Activated CD4-positive, alpha-beta memory T cell treated with anti-CD3 and anti-CD28 coated beads for 36 hours (primary cell): ENCODE measurements at places on chromosomes 2 and 18.

GRCh38 chr2:239580199-239580527 lies 179.3 kb upstream of the HDAC4 start:
- H3K36me3 ChIP-seq: no peaks in the 10 kb centered on the region
- no peak overlapping the region for H3K27ac ChIP-seq
- no peak overlapping the region for H3K4me3 ChIP-seq
- DNase-seq: no peak
- no peaks in the 10 kb centered on the region for H3K27me3 ChIP-seq

- H3K4me1 ChIP-seq: no peaks in the 10 kb centered on the region
- H3K27me3 ChIP-seq: peaks cover 7% of the 10 kb centered on the region
- DNase-seq: no peak
- no peak overlapping the region for H3K4me3 ChIP-seq
- H3K27ac ChIP-seq: no peak overlapping the region
Observed at GRCh38 chr2:174067815-174068214, 102.6 kb upstream of the SP3 start.

DNA sequence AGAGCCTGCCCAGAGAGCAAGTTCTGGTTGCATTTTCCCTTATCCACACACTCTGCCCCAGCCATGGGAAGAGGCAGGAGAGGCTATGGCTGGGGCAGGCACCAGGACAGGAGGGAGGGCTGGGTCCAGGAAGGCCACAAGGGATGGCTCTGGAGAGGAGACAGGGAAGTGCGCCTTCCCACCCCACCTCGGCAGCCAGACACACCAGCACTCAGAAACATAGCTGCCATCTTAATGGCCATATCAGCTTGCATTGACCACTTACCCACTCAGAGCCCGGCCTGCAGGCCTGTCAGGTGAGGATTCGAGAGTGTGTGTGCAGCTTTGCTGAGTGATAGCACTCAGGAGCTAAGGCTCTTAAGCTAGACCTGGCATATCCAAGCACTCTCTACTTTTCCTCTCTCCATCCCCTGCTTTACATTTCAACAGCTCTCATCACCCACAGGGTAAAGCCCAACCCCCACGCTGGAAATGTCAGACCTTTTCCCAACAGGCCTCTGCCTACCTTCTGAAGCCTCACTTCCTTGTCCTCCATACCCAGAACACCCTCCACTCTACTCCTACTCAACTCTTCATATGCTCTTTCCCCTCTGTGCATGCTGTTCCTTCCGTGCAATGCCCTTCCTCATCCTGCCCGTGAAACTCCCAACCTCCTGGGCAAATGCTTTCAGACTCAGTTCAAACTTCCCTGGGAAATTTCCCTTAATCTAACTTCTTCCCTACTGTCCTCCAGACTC lies 147.9 kb downstream of the TNS1 start:
- no peak for DNase-seq
- peaks cover under 1% of the 10 kb centered on the region for H3K27me3 ChIP-seq
- no peak overlapping the region for H3K4me3 ChIP-seq
- no peaks in the 10 kb centered on the region for H3K4me1 ChIP-seq
- no peak overlapping the region for H3K27ac ChIP-seq

DNA sequence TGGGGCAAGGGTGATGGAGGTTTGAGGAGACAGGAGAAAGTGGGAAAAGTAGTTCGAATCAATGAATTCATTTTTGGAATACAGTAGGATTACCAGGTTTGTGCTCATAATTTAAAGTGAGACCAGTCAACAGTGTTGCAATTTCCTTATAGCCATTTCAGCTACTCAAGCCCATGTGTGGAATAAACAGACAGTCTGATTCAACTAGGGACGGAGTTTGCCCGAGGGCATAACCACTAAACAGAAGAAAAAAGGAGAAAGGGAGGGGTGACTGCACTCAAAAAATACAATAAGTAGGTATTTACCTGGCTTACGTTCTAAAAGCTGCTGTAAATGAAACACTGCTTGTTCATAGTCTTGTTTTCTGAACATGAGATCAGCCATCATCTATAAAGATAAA lies 55.2 kb downstream of the TTC21B start:
- no peak overlapping the region for H3K27ac ChIP-seq
- H3K36me3 ChIP-seq: peaks cover 50% of the 10 kb centered on the region
- H3K4me3 ChIP-seq: no peak overlapping the region

DNA sequence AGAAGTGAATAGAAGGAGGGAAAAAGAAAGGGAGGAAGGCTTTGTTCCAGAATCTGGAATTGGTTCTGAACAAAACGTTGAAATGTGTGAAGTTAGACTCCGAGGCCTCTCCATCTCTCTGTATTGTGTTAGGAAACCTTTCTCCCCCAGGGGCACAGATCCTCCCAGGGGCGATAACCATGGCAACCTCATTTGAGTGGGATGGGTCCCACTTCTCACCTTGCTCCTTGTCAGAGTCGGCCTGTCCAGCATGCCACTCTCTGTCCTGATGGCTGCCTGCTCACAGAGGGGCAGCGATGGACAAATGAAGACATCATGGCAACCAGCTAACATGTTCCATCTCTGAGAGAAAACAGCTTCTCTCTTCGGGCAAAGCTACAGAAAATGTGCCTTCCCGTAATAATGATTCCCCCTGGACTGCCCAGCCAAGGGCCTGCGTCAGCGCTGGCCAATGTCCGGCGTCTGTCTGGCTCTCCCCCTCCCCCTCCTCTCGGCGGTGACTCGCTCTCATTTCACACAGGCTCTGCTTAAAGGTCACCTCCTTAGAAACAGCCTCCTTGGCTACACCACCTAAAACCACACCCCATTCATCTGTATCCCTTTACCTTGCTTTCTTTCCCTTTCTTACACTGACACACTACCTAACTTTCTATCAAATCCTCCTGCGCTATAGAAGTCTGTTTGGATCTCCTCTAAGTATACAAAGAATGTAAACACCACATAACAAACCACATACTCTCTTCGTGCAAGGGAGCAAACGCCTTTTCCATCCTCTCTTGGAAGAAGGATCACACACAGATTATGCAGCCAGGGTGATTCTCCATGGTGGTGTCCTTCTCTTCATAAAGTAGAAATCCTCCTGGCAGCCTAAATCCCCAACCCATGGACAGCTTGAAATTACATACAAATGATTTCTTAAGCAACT lies 32.1 kb upstream of the TTC39C start:
- peaks cover 3% of the 10 kb centered on the region for H3K36me3 ChIP-seq
- H3K27ac ChIP-seq: no peak overlapping the region

DNA sequence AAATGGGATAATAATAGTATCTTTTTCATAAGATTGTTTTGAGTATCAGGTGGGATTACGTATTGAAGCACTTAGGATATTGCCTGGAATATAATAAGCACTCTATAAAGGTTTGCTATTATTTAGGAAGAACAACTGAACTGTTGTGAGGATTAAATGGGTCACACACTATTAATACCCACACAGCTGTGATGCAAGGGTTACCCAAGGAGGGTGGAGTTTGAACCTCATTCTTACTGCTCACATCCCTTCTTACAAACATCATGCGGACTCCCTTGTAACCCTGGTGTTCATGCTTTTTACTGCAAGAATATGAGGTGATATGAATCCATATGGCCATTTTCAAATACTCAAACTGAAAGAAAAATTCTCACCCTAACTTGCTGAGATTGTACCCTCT lies 113.5 kb downstream of the KCTD1 start:
- H3K36me3 ChIP-seq: no peaks in the 10 kb centered on the region
- no peak overlapping the region for H3K4me3 ChIP-seq
- peaks cover 5% of the 10 kb centered on the region for H3K27me3 ChIP-seq
- no peaks in the 10 kb centered on the region for H3K4me1 ChIP-seq

- H3K27me3 ChIP-seq: no peaks in the 10 kb centered on the region
- no peak for DNase-seq
- H3K4me1 ChIP-seq: peaks cover 24% of the 10 kb centered on the region
- no peak overlapping the region for H3K27ac ChIP-seq
Observed at GRCh38 chr18:22975508-22975907, 42.4 kb downstream of the RBBP8 start.

DNA sequence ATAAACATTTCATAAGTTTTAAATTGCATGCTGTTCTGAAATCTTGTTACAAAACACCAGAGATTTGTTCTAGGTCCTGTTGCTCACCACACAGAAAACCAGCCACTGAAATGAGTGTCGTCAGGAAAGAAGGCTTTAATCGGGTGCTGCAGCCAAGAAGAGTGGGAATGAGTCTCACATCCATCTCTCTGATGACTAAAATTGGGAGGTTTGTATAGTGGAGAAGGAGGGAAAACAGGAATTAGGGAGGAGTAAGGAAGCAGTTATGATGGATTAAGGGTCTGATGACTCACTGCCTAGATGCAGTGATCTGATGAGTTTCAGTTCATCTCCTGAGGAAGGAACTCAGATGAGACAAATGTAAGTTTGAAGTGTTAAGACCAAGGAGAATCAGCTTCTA lies 42.1 kb upstream of the GPR39 start:
- no peaks in the 10 kb centered on the region for H3K36me3 ChIP-seq
- no peak for DNase-seq
- H3K4me3 ChIP-seq: no peak overlapping the region
- no peaks in the 10 kb centered on the region for H3K27me3 ChIP-seq
- H3K27ac ChIP-seq: no peak overlapping the region
- no peaks in the 10 kb centered on the region for H3K4me1 ChIP-seq

DNA sequence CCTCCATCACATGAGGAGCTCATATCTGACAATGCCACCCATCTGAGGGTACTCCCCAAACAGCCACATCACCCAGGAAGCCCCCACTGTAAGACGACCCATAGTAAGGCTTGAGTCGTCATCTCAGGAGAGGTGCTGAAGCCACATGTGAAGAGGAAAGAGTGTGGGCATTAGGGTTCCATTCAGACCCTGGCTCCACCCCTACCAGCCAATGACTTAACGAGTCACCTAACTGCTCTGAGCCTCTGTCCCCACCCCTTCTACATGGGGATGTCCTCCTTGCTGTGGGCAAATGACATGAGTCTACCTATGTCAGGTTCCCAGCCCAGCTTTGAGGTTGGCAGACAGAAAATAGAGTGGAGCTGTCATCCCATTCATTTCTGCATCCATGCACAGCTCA lies 46.3 kb downstream of the C1QL2 start:
- no peaks in the 10 kb centered on the region for H3K36me3 ChIP-seq
- no peak overlapping the region for H3K4me3 ChIP-seq
- H3K27ac ChIP-seq: no peak overlapping the region
- DNase-seq: no peak

DNA sequence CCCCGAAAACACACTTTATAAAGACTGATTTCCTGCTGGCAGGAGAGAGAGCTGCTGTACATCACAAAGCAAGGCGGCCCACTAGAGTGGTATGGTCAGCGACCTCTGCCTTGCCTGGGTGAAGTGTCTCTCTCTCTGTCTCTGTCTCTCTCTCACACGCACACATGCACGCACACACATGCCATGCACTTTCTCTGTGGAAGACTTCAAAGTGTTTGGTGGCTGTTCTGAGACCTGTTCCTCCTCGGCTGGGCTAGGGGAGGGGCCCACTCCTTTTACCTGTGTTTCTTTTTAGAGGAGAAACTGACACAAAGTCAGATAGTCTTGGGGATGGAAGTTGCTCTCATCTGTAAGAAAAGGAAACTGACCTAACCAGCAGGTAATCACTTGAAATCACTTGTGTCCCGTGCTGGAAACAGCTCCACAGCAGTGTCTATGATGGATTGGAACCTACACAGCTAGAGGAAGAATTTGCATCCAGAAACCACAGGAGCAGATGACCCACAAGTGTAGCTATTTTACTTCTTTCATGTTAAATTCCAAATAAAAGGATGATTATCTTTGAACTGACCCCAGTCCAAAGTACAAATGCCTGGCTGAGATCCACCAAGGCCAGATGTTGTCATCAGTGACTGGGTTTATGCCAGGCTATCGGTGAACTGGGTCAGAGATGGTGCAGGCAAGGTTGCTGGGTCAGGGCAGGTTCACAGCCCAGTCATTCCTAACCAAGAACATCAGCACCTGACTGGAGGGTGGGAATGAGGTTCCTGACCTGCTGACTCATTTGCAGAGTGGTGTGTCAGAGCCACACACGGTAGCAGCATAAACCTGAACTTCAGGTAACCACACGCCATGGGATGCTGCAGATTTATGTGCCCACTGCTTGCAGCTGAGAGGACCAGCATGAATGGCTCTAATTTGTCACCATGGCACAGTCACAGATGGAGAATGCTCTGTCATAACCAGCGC lies 63.0 kb downstream of the NPAS2 start:
- H3K36me3 ChIP-seq: no peaks in the 10 kb centered on the region
- H3K27ac ChIP-seq: no peak overlapping the region
- H3K4me3 ChIP-seq: no peak overlapping the region
- DNase-seq: peak; percentile 57
- H3K4me1 ChIP-seq: peaks cover 2% of the 10 kb centered on the region

- H3K27ac ChIP-seq: no peak overlapping the region
- DNase-seq: no peak
- no peak overlapping the region for H3K4me3 ChIP-seq
- H3K36me3 ChIP-seq: no peaks in the 10 kb centered on the region
Observed at GRCh38 chr2:184452907-184453306, 145.4 kb upstream of the ZNF804A start.

GRCh38 chr18:629269-630150 lies 27.9 kb upstream of the TYMS start:
- H3K36me3 ChIP-seq: no peaks in the 10 kb centered on the region
- H3K27me3 ChIP-seq: peaks cover 4% of the 10 kb centered on the region
- no peaks in the 10 kb centered on the region for H3K4me1 ChIP-seq
- DNase-seq: no peak

DNA sequence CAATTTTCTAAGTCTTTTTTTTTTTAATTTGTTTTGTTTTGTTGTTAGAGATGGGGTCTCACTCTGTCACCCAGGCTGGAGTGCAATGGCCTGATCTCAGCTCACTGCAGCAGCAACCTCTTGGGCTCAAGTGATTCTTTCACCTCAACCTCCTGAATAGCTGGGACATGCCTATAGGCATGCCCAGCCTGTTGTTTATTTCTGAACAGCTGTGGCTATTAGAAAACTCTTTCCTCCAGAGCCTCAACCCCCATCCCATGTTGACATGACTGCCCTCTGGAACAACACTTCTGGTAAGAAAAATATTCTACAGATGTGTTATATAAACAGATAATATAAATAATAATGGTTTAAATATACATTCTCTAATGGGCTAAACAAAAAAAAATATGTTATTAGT lies 44.4 kb upstream of the TWSG1 start:
- H3K4me3 ChIP-seq: no peak overlapping the region
- no peak overlapping the region for H3K27ac ChIP-seq
- peaks cover 15% of the 10 kb centered on the region for H3K36me3 ChIP-seq
- H3K27me3 ChIP-seq: no peaks in the 10 kb centered on the region
- no peaks in the 10 kb centered on the region for H3K4me1 ChIP-seq

DNA sequence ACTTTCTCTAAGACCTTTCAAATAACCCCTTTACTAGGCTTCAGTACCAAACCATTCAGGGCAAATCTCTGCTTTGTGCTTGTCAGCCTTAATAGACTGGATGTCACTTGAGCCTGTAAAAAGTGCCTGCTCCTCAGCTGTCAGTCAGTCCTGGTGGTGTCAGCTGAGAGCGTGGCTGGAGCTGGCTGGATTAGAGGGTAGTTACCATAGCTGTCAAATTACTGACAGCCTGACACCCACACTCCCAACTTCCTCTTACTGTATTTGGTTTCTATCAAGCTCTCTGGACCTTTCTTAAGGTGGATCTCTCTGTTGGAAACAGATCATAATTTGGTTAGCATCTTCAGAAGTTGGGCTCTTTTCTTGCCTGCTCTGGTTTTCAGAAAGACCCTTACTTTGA lies 371.4 kb upstream of the ATP5MC3 start:
- H3K27me3 ChIP-seq: peaks cover 9% of the 10 kb centered on the region
- H3K27ac ChIP-seq: no peak overlapping the region
- H3K36me3 ChIP-seq: no peaks in the 10 kb centered on the region
- no peak overlapping the region for H3K4me3 ChIP-seq
- DNase-seq: no peak
